ENCODE measurements at places on chromosomes 3 and 15.
A peak's percentile ranks its signal among the peaks of the same experiment; 100 is the strongest.

DNA sequence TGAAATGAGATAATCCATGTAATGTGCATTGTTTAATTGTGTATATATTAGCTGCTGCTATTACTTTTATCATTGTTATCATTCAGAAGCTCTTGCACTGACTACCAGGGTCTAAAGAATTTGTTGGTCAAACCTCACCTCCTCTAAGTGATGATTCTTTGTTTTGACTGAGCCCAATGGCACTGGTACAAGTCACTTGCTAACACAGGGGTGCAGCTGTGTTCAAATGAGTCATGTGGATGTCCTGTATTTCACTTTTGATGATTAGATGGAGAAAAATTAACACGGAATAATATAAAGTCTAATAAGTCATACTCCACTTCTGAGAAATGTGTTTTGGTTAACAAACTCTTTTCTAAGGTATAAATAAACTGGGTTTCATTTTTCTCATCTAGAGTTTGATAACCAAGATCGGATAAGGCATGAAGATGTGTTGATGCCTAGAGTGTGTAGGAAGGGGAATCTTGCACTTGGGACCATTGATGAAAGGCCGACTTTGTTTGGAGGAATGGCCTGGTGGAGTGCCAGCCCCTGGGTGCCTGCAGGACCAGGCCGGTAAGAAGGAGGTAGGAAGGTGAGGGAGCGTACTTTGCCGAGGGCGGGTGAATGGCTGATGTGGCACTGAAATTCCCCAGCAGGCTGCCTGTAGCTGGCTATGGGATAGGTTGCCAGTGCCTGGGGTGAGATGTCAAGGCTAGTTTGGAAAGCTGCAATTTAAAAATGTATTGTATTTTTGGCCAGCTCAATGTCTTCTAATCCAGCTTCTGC lies 244.7 kb upstream of the ZPLD1 start:
- no peak for DNase-seq

DNA sequence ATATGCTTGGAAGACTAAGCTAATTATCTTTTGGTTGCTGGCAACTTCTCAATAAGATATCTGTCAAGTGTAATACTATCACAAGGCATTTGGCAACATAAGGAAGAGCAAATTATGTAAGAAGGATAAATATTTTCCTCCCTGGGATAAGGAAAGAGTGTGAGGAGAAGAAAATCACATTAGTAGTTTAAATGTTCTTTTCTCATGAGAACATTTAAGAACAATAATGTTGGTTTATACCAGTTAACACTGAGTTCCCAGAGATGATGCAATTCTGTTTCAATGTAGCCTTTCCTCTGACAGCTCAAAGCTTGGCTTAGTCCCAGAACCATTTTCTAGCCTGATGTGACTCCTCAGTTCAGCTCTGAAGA lies 66.1 kb upstream of the NPHP3 start:
- DNase-seq = peak; percentile 88

DNA sequence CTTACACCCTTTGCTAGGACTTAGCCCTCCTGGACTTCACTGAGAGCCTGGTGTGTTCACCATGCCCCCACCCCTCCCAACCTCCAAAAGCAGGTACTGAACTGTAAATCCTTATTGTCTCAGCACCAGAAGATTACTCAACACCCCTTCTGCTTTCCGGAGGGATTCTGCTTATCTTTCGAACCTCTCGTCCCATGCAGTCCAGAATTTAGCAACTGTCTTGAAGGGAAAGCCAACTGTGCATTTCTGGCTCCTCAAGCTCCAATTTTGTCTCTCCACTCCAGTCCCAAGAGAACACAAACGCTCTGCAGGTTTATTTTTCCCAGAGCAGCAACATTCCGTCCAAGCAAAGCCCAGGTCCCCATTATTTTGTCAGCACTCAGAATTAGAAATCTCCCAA lies 49.6 kb downstream of the RFTN1 start:
- no peak for DNase-seq

GRCh38 chr3:71466483-71466882 lies 117.0 kb downstream of the FOXP1 start:
- DNase-seq = no peak

DNA sequence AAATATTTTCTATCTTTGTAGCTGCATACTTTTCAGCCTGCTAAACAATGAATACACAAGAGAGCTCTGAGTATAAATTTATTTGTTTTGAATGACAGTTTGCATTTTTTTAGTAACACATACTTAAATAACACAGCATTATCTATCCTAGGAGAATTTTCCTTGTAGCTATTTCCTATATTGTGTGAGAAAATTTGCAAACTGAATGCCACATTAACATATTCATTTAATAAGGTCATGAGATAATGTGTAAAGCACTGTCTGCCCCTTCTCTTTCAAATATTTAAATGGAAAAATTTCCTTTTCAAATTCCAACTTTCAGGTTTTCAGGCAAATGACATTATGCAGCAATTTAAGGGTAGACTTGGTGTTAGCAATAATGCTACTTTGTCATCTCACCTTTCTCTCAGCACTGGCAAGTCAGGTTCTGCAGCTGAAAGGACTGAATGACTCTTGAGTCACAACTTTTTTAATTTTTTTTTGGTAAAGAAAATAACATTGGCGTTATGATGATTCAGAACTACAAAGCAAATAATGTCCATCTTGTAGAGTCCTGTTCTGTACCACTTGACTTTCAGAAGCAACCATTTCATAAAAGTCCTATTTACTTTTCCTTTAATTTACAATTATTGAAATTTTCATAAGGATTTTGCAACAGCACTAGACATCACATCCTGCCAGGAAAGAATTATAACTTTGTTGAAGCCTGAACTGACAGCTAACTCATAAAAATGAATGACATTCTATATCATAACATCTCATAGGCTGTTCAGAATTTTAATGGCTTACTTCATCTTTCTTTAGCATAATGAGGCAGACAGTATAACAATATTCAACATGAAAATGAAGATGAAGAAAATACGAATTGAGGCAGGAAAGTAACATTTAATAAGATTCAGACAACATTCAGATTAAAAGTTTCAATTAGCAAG lies 681.6 kb upstream of the SEMA6D start:
- DNase-seq = no peak

DNA sequence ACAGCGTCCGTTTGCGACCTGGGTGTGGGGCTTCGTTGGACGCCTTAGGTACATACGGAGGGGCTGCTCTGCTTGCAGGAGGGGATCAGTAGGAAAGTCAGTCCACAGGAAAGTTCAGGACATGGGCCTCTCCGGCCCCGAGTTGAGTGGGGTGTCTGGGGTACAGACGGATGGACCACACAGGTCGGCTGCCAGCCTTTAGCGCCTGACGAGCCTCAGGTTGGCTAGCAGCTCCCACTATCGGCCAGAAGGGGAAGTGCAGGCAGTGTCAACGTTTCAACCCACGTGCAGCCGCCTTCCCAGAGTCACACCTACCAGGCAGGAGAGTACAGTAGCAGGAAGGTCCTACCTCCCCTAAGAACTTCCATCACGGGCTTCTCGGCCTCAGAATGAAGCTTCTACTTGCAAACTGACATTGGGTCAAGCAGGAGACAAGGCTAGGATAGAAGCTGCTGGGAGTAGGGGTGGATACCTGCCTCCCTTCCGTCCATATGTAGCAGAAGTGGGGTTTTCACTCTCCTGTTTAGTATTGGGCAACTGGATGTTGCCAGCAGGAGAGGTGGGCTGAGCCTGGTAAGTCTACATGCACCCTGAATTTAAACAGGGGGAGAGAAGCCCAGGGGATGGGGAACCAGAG lies 1.8 kb upstream of the SCN5A start:
- peak; percentile 37 for DNase-seq

DNA sequence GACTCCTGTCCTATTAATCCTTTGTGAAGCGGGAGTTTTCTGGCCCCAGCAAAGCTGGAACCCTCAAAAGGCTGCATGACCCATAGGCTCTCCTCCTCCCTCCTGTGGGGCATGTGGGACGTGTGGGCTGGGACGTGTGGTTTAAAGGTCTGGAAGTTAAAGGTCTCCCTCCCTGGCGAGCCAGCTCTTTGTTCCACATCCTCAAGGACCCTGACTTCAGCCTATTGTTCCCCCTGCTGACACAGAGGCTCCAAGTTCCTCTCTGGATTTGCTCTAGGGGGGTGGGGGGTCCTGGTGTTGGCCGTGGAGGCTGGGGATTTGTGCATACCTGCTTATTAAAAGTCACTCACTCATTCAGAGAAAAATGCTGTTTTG lies 44.2 kb downstream of the SMAD6 start:
- DNase-seq = no peak

GRCh38 chr3:83843716-83844115 lies 1115.1 kb upstream of the CADM2 start:
- DNase-seq = no peak

DNA sequence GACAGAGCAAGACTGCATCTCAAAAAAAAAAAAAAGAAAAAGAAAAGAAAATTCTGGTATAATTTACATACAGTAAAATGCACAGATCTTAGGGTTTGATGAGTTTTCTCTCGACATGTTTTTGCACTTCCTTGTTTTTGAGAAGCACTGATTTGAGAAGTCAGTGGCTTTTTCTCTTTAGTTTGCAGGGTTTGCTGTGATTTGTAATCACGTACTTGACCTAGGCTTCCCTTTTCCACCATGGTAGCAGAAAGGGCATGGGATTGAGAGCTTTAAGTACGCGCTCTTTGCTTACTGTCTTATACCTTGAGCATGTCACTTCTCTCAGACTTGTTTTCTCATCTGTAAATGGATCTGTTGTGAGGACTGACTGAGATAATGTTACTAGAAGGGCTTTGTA lies 4.1 kb downstream of the VHL start:
- DNase-seq = no peak

DNA sequence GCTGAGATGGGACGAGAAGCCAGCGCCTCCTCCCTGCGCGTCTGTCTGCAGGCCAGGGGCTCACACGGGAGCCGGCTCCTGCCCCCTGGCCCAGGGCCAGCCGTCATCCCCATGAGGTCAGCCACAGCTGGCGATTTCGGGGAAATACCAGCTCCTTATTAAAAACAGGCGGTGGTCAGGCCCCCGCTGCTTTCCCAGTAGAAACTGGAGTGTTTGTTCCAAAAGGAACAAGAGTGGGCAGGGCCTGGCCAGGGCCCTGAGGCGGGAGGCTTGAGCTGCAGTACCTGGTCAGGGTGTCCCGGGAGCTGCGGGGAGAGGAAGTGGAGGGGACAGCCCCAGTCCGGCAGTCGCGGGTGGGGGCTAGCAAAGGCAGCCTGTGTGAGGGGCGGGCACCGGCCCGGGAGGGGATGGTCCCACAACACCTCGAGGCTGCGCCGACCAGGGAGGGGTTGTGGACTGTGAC lies 17.8 kb downstream of the MYL3 start:
- peak; percentile 86 for DNase-seq

DNA sequence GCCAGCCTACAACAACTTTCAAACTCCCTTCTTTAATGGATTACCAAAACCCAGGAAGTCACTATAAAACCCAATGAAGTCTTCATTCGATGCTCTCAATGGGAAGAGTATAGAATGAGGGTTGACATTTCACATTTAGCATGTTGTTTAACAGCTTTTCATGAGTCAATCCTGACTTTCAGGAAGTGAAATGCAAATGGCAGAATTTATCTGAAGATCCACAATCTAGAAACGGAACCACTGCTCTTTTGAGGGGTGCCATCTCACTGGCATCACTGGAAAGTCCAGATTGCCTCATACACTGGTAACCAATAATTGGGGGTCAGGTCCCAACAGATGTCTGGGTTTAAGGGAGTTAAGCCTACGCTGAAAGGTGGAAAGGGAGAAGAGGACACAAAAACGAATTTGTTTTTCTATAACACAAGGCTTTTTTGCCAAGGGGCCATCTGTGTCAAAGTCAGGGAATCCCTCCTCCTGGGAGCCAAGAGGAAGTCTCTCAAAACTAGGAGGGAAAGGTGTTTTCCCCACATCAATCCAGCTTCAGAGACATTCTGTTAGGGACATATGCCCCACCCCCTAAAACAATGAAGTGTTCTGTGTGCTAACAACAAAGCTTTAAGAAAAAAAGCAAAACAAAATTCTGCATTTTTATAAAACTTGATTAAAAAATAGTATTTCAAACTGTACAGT lies 12.0 kb upstream of the ATP1B3 start:
- DNase-seq = no peak

DNA sequence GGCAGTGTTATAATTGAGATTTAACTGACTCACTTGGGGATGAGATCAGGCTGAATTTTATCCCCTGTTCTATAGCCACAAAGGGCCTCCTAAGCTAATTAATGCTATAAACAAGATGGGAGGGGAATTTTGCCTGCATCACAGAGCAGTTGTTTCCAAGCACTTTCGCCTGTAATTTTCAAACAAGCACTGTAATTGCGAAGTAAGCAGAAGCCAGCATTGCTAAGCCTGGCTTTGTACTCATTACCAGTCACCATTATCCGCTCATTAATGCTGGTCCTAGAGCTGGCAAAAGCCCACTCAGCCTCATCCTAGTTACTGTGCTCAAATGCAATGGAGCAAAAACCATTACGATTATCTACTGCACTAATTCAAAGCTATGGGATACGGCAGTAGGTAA lies 356.6 kb upstream of the UBE2E2 start:
- DNase-seq = no peak

- DNase-seq = no peak
Measured at GRCh38 chr3:195855471-195856409, 44.0 kb upstream of the MUC4 start.

GRCh38 chr15:51750792-51751696 lies at the start of gene TMOD2:
Gene TMOD2 (plus strand): TSS chr15:51751597. CDS start chr15:51766442, 14,845 bp downstream.
- no peak for DNase-seq

DNA sequence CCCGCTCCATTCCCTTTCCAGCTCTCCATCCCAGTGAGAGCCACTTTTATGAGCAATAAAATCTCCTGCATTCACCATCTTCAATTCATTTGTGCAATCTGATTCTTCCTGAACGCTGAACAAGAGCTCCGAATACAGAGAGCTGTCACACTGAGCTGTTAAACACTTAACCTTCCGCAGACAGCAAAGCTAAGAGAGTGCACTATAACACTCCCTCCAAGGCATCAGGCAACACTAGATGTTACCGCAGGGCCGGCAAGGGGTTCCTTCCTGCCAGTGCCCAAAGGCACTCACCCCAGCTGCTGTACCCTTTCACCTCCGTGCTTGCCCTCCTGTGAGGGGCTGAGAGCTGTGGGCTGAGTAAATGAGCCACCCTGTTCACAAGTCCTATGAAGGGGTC lies 85.6 kb downstream of the BCHE start:
- DNase-seq = no peak

DNA sequence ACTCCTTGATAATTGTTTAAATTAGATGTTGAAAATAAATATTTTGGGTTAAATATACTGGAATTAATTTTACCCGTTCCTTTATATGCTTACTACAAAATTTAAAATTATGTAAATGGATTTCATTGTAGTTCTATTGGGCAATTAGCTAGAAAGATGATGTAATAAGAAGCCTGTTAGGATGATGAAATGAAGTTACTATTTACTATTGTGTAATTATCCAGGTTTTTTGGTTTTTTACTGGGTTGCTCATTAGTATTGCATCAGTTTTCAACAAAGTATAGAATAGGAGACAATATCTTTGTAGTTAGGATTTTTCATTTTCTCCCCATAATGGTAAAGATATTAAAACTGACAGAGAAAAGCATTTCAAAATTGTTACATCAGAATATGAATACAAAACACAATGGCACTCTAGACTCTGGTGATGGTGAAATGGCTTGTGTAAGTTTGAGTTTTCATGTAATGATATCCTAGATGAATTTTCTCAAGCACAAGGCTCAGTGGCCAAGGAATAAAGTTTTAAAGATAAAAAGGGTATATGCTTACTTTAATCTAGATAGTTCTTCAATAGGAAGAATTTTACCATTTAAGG lies 222.0 kb downstream of the P3H2 start:
- DNase-seq = peak; percentile 11

GRCh38 chr3:67846166-67846565 lies 191.8 kb upstream of the SUCLG2 start:
- DNase-seq = peak; percentile 59

All from fibroblast of skin of right quadriceps (primary cell).